ENCODE measurements at places on chromosomes 13 and 19.

- no peak for DNase-seq
These were observed 3.8 kb downstream of the BCAT2 start for GRCh38 chr19:48806818-48807589.

- no peak for DNase-seq
These were observed 9.0 kb downstream of the MIER2 start for GRCh38 chr19:335486-336066.

DNA sequence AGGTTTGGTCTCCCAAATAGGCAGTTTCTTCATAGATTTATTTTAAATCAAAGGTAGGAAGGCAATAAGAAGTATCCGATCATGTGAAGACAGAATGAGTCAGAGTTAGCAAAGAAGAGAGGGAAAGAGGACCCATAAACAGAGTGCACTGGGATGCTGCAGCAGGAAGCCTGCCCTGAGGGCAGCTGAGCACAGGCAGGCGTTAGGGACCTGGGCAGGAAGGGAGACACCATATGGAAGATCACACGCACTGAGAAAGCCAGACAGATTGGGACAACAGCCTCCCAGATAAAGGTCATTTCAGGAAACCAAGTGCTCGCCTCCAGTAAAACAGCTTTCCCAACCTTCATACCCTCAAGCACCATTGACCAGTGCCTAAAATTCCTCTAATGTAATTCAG is 598.0 kb downstream of the EFNB2 start:
- DNase-seq, result no peak

GRCh38 chr13:98216711-98217285 is 39.7 kb upstream of the RNF113B start:
- DNase-seq, result no peak

DNA sequence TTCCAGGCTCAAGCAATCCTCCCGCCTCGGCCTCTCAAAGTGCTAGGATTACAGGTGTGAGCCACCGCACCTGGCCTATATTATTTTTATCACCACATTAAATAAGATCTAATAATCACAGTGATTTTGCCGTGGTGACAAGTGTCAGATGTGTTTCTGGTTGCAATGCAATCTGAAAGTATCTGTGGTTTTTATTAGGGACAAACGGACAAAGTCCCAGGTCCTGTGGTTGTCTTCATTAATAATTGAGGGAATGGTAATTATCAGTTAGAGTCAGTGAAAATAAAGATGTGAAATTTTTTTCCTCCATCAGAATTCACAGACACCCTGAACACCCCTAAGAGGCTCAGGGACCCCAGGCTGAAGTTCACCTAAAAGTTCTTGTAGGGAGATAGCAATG is 1.3 kb upstream of the TICAM1 start:
- DNase-seq, result no peak

- DNase-seq, result peak; percentile 85
These were observed 2.3 kb upstream of the MZF1 start for GRCh38 chr19:58575183-58576041.

DNA sequence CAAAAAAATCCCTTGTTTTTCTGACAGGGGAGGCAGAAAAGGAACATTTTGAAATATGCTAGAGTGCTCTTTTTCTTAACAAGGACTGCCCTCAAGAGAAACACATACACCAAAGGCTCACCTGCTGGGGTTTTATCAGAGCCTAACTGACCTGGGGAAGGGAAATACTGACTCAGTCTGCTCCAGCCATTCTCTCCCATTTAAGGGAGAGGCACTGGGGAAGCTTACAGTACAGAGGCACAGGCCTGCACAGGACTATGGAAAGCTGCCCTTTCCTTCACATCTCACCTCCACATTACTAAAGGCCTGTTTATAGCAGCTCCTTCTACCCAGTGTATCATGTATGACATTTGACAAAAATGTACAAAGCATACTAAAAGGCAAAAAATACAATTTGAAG is 30.3 kb downstream of the TNFRSF19 start:
- no peak for DNase-seq

GRCh38 chr19:13691569-13692435 is 72.5 kb upstream of the MRI1 start:
- DNase-seq, result no peak

GRCh38 chr13:33139184-33139583 is 123.0 kb downstream of the KL start:
- DNase-seq, result no peak

DNA sequence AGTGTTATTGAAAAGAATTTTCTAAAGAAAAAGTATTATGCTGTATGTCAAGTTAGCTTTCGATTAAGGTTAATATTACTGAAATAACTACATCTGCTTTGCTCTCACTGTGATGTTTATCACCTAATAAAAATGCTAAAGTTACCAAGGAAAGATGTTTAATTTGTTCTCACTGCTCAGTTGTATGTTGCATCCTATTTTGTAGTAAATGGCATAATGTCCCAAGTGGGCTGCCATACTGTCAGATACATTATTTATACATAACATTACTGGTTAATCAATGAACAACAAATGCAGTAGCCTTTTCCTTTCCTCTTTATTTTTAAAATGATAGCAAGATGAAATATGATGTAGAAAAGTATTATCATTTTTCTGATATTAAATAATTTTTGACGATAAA is 226.3 kb upstream of the DACH1 start:
- DNase-seq, result no peak

DNA sequence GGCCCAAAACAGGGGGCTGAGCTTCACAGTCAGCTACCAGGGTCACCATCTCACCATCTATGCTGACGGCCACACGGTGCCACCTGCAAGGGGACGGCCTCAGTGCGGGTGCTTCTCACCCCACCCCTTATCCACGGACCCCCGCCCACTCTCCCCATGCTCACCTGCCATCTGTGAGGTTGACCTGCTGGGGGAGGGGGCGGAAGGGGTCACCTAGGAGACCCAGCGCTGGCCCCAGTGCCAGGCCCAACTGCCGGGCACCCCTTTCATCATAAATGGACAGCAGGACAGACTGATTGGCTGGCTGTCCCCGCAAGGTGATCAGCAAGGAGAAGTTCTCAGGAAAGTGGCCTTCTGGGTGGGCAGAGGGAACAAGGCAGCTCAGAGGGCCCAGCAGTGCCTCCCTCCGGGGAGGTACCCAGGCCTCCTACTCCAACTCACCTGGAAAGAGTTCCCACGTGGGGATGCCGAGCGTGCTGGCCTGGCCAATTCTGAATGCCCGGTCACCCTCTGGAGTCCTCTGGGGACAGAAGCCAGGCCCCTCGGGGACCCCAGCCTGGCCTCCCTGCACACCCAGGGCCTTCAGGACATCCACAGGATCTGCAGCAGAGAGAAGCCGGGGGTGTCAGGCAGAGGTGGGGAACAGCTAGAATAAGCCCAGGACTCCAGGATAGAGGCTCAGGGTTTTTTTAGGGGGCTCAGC is 4.5 kb downstream of the COL5A3 start:
- DNase-seq, result no peak

Measured in CD4-positive, alpha-beta T cell treated with Interleukin-21 for 1 hour (primary cell).